ENCODE measurements at places on chromosomes 7 and 10.

DNA sequence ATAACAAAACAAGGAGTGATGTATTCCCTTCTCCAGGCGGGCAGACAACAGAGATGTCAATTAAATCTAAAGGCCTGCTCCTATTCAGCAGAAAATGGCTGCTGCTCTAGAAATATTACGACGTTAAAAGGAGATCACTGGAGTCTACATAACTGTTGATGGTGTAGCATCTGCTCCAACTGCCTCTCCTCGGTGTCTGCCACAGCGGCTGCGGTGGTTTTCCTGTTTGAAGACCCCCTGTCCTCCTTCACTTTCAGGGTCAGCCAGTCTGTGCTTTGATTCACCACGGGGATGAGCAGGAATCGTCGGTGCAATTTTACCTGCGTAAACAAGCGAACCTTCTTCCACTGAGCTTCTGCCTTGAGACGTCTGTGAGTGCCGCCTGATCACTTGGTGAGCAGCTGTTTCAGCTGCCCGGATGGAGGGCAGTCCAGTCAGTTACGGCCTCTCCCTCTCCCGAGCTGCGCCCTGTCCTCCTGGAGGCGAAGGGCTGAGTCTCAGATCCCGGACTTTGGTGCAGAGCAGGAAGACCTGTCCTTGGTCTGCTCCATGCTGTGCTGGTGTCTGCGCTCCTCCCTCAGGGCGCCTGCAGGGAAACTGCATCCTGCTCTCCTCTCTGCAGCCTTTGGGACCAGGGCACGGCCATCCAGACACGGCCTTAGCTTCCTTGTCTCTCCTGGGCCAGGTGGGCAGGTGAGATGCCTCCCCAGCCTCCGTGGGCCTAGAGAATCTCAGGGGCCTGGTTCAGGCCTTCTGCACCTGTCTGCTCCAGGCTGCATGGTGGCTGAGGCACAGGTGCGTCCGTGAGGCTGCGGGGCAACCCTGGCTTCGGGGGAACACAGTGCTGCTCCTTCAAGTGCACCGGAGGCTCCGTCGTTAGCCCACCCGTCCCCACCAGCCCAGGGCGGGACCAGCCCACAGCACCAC is 326.6 kb downstream of the ADARB2 start:
- no peak for DNase-seq

DNA sequence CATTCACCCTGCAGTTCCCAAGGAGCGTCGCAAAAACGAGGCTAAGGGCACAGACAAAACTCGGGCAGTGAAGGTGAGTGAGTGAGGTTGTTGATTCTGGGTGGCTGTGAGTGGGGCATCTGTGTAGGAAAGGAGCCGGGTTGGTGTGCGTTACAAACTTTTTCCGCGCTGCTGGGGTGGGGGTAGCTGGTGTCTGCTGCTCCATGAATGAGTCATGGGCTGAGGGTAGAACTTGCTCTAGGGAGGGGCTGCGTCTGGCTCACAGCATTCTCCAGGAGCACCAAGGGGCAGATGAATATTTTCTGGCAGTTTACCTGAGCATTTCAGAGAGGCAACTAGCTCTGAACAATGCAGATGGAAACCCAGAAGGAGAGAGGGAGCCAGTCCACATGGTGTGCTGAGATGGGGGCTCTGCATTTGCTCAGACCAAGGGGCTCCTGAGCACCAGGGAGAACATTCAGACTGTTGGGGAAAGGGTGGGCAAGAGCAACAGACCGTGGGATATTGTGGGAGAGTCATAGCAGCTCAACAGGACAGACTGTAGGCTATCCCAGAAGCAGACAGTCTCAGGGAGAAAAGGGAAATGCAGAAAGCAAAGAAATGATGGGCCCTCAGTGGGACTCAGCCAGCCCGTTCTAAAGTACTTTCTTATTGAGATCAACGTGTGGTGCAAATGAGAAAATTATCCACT is 18.8 kb downstream of the NOBOX start:
- no peak for DNase-seq

GRCh38 chr10:71068861-71069271 is 143.5 kb upstream of the UNC5B start:
- no peak for DNase-seq

- DNase-seq: no peak
These were observed 95.6 kb downstream of the USP6NL start for GRCh38 chr10:11515596-11516430.

DNA sequence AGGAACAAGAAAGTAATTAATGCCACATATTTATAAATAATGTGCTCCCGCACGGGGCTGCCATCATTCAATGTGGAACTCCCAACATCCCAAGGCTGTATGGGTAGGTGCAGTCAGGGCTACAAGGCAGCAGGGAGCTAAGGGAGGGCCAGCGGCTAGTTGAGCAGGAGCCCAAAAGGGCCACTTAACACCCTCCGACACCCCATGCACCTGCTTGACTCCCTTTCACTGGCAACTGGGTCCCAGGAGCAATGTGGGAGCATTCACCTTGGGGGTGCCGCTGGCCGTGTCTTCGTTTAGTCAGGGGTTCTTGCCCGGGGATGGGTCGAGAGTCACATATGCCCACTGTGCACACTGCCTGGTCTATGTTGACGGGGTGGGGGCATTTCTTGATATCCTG is 27.9 kb downstream of the SCART1 start:
- DNase-seq: no peak

All from DMS 273 treated with DMSO at 0.1 percent for 48 hours (cell line).